ENCODE measurements at places on chromosomes 11 and 22. TPM values are rescaled to one million over a fixed set of nuclear protein-coding genes. Genes with fewer than 3 reads are reported as not detected.

GRCh38 chr11:50298182-50298988 lies 265.7 kb downstream of the OR4C45 start:
- DNase-seq, result no peak

DNA sequence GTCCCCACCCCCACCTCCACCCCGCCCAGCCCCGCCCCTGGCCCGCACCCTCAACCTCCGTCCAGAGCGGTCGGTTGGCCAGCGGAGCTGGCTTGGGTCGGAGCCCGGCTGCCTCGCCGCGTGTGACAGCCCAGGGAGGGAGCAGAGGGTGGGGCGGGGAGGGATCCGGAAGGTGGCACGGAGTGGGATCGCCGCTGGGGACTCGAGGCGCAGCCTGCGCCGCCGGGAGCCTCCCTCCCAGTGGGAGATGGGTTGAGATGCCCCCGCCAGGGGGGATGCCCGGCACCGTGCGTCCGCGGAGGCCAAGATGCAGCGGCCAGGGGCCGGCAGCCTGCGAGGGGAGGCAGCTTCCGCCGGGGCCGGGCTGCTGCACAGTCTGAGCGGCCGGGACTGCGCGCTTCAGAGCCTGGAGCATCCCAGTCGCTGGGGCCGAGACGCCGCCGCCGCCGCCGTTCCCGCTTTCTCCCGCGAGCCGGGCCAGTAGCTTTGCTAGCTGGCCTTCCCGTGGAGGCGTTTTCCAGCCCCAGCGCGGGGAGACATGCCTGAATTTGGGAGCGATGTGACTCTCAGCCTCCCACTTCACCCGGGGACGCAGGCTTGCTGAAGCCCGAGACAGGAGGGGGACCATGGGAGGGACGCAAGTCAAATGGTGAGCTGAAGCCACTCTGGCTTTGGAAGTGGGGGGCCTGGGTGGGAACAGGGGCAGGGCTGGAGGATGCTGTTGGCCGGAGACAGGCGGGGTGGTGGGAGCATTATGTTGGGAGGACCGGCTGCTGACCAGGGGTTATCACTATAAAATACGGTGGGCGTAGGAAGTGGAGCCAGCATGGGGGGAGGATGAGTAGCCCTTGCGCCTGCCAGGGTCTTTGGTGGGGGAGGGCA lies 40.2 kb downstream of the DIXDC1 start:
- no peak for DNase-seq

GRCh38 chr11:8681837-8682302 lies 595 bp downstream of the TRIM66 start:
- no peak for DNase-seq

GRCh38 chr11:121105481-121106195 lies 4.6 kb downstream of the TECTA start:
- no peak for DNase-seq

GRCh38 chr11:76147106-76147740 lies 59.1 kb downstream of the WNT11 start:
- no peak for DNase-seq

GRCh38 chr11:3632070-3632660 lies 9.6 kb downstream of the ART5 start:
- no peak for DNase-seq

- DNase-seq, result no peak
These were observed 18.1 kb downstream of the IL17REL start for GRCh38 chr22:49994361-49995040.

DNA sequence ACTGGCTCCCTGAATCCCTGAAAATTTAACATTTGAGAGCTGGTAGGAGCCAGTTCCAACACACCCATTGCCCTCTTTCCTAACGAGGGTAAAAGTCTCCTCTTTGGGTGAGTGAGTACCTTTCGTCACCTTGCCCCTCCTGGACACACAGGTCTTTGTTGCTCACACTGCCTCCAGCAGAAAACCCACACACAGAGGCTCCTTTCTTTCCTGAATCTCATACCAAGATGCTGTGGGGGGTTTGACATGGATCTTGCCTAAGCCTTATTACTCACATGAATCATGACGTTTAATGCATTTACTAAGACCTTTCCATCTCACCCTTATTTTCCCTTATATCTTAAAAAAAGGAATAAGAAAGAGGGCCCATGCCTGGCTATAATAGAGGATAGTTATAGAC lies 53.0 kb downstream of the PARVA start:
- no peak for DNase-seq

DNA sequence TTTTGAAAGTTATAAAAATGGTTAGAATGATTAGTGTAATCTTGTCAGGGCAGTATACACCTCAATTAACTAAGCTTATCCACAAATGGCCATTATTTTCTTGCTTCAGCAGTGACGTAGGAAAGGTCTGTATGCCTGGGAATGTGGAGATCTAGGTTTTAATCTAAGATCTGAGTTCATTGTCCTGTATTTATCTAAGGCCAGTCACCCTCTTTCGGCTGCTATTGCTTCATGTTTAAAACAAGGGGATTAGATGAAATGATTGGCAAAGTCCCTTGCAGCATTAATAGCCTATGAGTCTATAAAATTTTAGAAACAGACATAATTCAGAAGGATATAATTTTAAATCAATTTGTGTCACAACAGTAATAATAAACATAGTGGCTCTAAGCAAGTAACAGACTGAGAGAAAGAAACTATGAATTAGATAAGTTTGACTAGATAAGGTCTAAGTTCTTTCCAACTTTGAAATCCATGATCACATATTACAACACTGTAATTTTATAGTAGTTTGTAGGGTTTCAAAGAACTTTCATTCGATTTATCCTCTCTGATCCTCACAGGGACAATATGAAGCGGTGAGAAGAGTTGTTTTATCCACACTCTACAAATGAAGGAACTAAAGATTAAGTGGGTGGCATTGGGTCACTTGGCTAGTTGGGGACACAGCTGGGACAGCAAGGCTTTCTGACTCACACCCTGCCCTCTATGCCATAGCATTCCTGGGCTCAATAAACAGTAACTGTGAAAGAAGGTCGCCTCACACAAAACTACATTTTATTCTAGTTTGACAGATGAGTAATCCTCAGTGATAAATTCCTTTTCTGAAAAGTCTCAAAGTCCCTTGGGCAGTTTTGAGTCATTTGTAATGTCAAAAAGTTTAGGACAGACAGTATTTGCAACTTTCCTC lies 60.6 kb upstream of the RDX start:
- DNase-seq, result no peak

Gene PARVA
- 124 TPM for polyA plus RNA-seq

Gene OR5T3
- polyA plus RNA-seq, result not detected
